ENCODE measurements at places on chromosomes 7 and 10.
A peak's percentile ranks its signal among the peaks of the same experiment; 100 is the strongest.

DNA sequence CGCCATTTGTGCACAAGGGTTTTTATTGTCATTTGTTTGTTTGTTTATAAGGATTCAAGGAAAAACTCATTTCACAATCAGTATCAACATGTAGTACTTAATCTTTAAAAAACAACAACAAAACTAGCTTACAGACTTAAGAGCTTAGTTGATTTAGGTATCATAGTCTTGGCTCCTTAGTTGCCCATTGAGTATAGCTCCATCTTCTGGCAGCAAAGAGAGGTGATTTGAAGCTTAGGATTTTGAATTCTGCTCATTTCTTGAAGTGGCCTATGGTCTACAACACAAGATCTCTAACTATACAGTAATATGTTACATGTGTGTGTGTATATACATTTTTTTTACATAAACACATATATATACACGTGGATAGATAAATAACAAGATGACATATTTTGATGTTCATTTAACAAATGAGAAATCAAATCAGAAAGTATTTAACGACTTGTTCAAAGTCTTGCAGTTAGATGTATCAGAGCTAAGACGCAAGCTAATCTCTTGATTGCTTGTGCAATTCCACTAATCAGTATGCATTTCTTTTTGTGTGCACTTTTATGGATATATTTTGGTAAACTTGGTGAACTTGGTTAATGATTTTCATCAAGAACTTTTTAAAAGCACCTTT, 307.3 kb downstream of the CAMK1D start:
- no peak for DNase-seq

GRCh38 chr7:50817561-50817960, 34.9 kb upstream of the GRB10 start:
- no peak for DNase-seq

GRCh38 chr10:130049987-130050386, 60.6 kb downstream of the C10orf143 start:
- no peak for DNase-seq

DNA sequence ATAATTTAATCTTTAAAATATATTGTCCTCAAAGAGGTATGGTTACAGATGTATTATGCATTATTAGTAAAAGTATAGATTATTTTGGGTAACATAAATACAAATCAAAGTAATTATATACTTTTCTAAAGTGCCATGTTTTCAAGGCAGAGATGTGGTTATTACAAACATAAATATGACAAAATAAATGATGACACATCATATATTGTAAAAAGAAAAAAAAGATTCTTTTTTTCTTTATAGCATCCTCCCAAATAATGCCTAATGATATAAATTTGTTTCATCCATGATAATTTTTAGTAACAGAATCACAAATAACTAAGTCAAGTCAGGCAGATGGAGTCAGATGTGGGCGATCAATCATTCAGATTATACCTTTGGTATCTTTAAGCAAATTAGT, 29.3 kb downstream of the SEMA3C start:
- DNase-seq, result no peak

DNA sequence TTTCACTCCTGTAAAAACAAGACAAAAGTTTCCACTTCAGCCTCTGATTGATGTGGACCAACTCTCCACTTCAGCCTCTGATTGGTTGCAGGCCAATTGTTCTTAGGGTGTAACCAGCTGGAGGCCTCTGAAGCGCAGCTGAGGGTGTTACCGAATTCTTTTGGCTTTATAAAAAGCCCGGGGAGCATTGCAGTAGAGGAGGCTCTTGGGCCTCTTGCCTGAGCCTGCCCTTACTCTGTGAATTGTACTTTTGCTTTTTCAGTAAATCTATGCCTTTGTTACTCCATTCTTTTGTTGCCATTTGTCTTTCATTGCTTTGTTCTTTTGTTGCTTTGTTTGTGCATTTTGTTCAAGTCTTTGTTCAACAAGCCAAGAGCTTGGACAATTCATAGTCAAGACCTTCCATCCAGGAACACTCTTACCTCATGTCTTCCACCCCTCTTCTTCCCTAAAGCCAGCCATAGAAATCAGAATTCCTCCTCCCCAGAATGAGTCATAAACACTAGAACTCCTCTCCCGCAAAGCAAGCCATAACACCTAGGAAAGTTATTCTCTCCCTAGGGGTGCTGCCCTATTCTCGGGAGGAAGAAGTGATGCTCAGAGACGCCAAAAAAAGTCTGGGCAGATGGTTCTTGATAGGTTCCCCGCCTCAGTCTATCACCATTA, 53.5 kb upstream of the ARMC3 start:
- no peak for DNase-seq

GRCh38 chr10:26573674-26574073, 123.8 kb upstream of the PDSS1 start:
- no peak for DNase-seq

- no peak for DNase-seq
These were observed 578.5 kb downstream of the SDK1 start for GRCh38 chr7:3879355-3880075.

GRCh38 chr10:121091961-121092719, 241.0 kb downstream of the WDR11 start:
- no peak for DNase-seq

- DNase-seq, result no peak
These were observed 91.5 kb upstream of the EGR2 start for GRCh38 chr10:62907470-62908212.

GRCh38 chr10:73639286-73639685, 2.0 kb downstream of the MYOZ1 start:
- no peak for DNase-seq

- DNase-seq, result no peak
These were observed 1.3 kb downstream of the CUL1 start for GRCh38 chr7:148699782-148700629.

DNA sequence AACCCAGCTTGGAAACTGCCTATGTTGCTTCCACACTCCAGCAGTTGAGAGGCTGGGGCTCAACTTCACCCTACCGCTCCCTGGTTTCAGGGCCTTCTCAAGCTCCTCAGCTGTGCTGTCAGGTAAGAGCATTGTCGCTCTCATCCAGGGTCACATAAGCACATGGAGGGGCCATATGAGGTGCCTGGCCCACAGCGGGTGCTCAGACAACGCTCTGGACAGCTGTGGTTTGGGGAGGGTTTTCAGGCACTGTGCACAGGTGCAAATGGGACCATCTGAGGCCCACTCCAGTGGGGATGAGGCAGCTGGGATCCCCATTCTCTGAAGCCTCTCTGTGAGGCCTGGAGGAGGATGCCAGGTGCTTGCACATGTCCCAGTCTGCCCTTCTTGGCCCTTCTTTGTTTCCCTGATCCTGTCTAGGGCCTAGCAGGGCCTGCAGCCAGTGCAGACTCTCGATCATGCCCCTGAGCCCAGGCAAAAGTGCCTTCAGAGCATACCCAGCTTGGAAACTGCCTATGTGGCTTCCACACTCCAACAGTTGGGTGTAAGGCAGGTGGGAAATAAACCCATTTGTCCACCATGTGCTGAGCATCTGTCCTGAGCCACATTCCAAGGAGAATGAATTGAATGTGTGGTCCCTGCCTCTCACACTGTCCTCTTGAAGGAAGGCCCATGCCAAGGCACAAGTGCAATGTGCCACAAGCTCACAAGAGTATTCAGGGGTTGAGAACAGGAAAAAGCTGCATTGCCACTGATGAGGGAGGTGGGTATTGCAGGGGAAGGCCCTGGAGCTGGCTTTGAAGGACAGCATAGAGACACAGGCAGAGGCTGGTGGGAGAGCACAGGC, 40.3 kb downstream of the VSTM4 start:
- no peak for DNase-seq

DNA sequence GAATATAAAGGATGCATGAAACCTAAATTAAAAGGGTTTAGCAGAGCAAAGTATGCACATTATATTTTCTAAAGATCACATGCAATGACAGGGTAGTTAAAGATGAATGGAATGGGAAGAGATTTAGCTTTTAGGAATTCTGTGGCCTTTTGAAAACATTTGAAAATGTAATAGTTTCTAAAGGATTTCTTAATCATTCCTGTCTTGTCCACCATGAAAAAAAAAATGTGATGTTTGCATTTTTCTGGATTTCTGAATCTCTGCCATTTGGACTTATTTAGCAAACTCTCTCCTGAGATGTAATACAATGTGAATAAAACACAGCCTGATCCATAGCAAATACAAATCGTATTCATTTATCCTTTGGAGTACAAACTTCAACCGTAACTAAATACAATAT, 126.6 kb upstream of the RAB11FIP2 start:
- DNase-seq, result no peak

DNA sequence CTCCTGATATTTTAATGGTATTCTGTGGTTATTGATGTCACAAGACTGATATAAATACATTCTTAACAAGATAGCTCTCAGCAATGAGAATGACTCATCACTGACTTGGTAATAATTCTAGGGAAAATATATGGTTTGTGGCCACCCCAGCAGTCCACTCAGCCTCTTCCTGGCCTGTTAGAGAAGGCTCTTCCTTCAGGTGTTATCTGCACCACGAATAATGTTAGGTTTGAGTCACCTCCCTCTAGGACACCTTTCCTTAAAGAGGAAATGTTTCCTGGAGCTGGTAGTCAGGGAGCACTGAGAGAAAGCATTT, 163.3 kb downstream of the SVIL start:
- no peak for DNase-seq

- no peak for DNase-seq
These were observed 184.7 kb downstream of the FRMD4A start for GRCh38 chr10:14146025-14146424.

- no peak for DNase-seq
These were observed 492.5 kb downstream of the ETV1 start for GRCh38 chr7:13496976-13497375.

- DNase-seq, result peak; percentile 58
These were observed 9.9 kb upstream of the SPAG6 start for GRCh38 chr10:22335173-22335933.

DNA sequence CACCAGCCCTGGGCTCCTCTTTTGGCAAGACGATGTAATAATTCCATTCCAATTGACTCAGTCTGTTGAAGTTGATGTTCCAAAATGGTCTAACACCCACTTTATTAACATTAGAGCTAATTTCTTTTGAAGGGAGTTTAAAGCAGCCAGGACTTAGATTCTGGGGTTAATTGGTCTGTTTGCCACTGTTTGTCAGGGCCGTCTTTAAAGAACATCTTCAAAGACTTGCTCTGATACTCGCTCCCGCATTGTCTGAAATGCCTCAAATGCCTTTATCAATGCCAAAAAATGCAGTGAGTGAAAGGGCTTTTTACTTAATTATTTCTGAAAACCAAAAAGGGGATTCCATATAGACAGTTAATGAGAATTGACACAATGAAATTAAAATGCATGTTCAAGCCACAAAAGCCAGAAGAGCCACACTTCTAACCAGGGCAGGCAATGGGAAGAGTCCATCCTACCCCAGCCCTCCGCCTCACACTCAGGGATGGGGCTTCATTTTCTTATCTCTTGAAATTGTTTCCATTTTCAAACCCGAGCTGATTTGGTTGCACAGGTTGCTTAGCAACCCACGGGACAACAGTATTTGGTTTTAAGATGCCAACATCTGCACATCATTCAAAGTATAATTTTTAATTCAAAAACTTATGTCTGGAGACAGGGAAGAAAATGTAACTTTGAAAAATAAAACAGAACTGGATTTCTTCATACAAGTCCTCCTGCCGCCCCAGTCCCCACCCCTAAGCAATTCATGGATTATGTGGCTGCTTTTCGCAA, 163.0 kb downstream of the FGFR2 start:
- no peak for DNase-seq

DNA sequence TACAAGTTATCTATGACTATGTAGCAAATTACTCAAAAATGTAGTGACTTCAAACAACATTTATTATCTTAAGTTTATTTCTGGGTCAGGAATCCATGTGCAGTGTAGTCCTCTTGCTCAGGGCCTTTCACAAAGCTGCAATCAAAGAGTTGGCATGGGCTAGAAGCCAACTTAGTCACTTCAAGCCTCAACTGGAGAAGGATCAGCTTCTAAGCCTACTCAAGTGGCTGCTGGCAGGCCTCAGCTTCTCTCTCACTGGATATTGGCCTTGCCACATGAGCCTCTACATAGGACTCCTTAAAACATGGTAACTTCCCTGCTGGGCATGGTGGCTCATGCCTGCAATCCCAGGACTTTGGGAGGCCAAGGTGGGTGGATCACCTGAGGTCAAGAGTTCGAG, 5.0 kb upstream of the NFE2L3 start:
- DNase-seq, result peak; percentile 63

- no peak for DNase-seq
These were observed 61.3 kb upstream of the TRIL start for GRCh38 chr7:29019387-29019786.

DNA sequence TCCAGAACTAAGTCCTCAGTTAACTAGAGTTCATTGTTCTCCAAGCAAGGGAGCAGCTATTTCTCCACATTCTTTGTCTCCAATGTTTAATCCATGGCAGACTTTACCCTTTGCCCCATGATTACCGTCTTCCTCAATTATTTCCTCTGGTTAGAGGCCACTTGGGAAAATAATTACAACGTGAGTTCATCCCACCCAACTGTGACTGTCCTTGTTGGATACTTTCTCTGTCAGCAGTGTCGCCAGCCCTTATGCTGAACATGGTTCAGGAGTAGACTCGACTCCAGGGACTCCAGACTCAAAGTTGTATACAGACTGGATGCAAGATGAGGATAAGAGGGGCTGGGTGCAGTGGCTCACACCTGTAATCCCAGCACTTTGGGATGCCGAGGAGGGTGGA, 17.1 kb upstream of the SEPHS1 start:
- no peak for DNase-seq

- no peak for DNase-seq
These were observed 2.6 kb downstream of the EXOC4 start for GRCh38 chr7:133255486-133255885.

DNA sequence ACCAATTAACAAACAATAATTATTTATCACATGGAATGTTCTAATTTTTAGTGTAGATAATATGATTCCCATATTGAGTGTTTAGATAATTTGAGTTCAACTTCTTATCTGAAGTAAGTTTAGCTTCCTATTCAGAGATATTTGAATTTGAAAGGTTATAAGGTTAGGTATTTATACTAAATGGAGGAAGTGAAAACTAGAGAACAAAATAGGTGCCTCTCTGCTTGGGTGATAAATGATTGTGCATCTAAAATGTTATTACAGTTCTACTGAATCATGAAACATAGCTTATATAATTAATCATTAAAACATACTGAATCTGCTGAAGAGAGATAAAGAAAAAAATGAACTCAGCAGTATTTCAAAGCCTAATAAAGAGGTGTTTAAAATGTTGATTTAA, 1174.3 kb downstream of the XPNPEP1 start:
- no peak for DNase-seq

GRCh38 chr10:677038-677437, 12.4 kb downstream of the DIP2C start:
- DNase-seq, result no peak

- DNase-seq, result no peak
These were observed 50.6 kb upstream of the ITGB1 start for GRCh38 chr10:33008499-33009243.

- DNase-seq, result no peak
These were observed 40.2 kb downstream of the HECW1 start for GRCh38 chr7:43152696-43153095.

- no peak for DNase-seq
These were observed 268.6 kb downstream of the HGF start for GRCh38 chr7:81501220-81501619.

- no peak for DNase-seq
These were observed 26.0 kb upstream of the PRLHR start for GRCh38 chr10:118621304-118621942.

Data from right cardiac atrium (tissue), 5 donors.